Hematopoietic multipotent progenitor cell (in vitro differentiated cells): ENCODE measurements at places on chromosomes 5 and 9.

DNA sequence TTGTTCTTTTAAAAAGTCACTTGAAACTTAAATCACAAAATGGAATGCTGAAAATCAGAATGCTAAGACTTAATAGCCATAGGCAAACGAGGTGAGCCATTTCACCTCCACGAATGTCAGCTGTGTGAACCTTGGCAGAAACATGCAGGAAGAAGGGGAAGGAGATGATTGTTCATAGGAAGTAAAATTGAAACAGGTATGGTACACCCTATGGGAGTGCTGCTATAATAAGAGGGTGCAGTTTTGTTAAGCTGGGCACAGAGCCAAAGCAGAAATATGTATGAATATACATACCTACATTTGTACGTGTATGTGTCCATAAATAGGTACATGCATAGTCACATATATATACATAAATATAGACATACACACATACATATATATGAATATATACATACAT lies 51.0 kb upstream of the SPINK5 start:
- no peak for DNase-seq

DNA sequence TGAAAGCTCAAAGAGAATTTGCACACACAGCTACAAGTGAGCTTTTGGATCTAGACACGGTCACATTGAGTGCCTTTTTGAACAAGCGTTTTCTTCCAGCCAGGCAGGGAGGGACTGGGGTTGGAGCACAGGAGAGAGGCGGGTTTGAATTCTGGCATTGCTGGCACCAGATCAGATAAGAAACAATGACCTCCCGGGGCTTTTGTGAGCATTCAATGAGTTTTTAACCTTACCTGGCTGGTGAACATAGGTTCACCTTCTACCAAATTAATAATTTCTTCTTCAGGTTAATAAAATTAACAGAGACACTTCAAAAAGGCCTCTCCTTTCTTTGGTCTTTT lies 312.9 kb upstream of the MSX2 start:
- DNase-seq = no peak

DNA sequence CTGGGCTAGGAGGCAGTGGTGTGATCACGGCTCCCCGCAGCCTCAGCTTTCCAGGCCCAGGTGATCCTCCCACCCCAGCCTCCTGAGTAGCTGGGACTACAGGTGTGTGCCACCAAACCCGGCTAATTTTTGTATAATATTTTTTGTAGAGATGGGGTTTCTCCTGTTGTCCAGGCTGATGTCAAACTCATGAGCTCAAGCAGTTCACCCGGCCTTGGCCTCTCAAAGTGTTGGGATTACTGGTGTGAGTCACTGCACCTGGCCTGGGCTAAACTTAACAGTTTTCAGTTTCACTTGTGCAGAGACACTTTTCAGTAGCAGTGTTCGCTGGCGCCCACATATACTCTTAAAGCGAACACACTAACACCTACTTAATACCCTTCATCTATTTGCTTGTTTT lies 205.6 kb upstream of the ZNF608 start:
- DNase-seq = peak; percentile 21

- DNase-seq = no peak
Measured at GRCh38 chr9:116282597-116282996, 129.0 kb downstream of the PAPPA start.

DNA sequence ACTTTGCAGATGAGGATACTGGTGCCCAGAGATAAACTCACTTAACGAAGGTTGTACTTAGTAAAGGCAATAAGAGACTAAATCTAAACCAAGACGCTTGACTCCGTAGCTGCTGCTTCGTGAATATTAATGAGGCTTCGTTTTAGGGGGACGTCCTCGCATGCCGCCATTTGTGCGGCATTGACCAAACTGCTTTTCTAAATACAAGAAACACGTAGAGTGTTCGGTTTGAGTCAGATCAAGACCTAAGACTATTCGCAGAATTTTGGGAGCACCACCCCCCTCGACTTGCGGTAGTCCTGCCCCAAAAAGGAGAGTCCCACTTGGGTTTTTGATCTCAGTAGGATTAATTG lies 1.1 kb downstream of the NPM1 start:
- DNase-seq = no peak

DNA sequence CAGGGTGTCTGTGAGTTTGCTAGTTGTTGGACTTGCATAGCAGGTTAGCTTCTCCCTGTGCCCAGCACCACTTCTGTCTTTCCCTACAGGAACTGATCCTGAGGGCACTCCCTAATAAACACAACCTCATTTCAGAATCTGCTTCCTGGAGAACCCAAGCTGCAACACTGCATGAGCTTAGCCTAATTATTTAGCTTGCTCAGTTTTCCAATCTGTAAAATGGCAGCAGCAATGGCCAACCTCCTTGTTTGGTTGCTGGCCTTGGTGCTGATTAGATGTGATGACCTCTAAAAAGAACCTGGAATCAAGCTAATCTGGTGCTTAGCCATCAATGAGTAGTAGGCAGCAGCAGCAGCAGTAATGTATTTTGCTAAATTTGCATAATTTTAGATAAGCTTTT lies 133.9 kb downstream of the ADCY2 start:
- no peak for DNase-seq

- no peak for DNase-seq
Measured at GRCh38 chr9:131017067-131017466, 8.1 kb downstream of the LAMC3 start.

DNA sequence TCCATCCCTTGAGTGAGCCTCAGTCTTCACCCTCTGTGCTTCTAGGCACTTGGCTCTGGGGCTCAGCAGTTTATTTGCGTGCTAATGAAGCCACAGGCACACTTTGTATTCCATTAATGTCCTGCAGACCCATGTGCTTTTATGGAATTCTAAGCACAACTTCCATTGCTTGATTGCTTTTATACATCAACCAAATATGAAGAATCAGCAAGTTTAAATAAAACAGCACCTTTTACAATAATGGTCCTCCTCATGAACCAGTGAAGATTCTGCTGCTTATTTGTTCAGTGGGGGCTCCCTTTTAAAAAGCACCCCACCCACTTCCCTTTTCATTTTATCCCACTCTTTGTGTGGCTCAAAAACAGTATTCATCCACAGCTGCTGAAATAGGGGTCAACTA lies 60.2 kb downstream of the DCP2 start:
- DNase-seq = no peak

GRCh38 chr9:134765785-134766184 lies 114.8 kb upstream of the FCN2 start:
- DNase-seq = peak; percentile 31

- DNase-seq = no peak
Measured at GRCh38 chr9:14310311-14310710, 3.6 kb downstream of the NFIB start.

GRCh38 chr9:127173063-127173462 lies 50.6 kb upstream of the ANGPTL2 start:
- no peak for DNase-seq

DNA sequence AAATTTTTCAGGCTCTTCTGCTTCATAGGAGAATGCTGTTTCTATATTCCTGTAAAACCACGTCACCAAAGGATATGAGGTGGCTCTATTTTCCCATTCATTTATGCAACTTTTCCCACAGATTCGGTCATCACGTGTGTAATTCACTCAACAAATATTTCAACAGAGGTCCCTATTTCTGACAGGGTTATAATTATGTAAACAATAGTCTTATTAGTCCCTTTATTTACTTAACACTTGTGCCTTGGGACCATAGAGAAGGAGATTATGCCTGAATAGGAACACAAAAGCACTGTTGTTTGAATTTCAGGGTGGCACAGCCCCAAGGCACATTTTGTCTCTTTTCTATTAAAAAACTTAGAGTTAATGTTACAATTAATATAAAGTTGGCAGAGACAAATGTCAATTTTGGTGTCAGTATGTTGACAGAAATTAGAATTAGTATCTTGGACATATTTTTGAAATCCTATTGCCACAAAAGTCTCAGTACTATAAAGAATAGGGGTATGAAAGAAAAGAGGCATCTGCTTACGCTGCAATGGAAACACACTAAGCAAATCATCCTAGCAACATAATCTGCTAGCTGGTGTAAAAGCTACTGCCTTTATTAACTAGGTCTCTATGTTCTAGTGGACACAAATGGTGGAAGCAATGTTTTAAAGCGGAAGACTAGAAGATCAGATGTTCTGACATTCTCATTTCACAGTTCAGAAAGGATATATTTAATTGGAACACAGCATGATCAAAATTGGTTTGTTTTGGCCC lies 229.1 kb upstream of the TBCA start:
- DNase-seq = no peak

GRCh38 chr9:87593359-87593980 lies 95.8 kb downstream of the DAPK1 start:
- no peak for DNase-seq

DNA sequence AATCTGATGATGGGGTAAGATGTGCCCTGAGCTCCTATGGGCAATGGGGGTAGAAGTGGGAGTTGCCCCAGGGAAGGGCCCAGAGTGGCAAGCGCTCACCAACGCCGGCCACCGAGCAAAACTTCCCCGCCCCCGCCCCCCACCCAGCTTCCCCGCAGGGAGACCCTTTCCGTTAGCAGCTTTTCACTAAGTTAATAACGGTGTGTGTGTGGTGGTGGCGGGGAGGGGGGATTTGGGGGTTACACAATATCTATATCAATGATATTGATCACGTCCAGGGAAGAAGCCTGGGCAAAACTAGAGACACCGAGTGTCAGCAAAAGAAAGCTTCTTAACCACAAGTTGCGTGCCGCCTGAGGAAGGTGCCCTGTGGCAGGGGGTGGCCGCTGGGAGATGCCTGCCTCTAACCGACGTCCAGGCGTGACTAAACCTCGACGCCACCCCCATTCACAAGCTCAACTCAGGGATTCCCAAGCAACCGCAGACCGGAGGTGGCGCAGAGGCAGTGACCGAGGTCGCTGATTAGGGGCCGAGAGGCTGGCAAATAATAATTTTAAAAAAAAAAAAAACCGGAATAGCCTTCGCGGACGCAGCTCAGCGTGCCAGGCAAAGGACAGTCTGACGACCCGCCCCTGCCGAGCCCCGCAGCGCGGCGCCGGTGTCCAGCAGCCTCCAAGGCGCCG lies 222.6 kb downstream of the MEF2C start:
- peak; percentile 41 for DNase-seq

- DNase-seq = peak; percentile 38
Measured at GRCh38 chr9:99595796-99596195, 225.9 kb upstream of the NR4A3 start.

GRCh38 chr9:118563677-118564076 lies 805.6 kb downstream of the BRINP1 start:
- DNase-seq = no peak

DNA sequence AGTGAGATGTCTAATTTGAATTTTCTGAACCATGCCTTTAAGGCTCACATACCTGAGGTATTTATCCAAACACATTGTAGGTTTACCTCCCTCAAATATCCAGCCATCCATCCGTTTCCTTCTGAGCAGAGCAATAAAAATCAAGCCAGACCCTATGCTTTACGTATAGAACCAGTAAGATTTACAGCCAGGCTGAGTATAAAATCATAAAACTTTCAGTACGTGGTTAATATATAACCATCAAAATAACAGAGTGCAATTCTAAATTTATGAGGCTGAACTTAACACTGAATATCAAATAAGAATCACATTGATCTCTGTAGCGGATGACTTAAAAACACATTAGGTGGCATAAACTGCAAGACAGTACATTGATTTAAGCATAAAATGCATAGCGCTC lies 877.9 kb upstream of the WWC1 start:
- DNase-seq = no peak

GRCh38 chr5:106020894-106021293 lies 1649.8 kb downstream of the EFNA5 start:
- no peak for DNase-seq

GRCh38 chr5:130689831-130690230 lies 475.2 kb downstream of the HINT1 start:
- DNase-seq = no peak
